Upper lobe of left lung (tissue), 6 donors: ENCODE measurements at places on chromosomes 5 and 9. TPM values are rescaled to one million over a fixed set of nuclear protein-coding genes. Genes with fewer than 3 reads are reported as not detected.

DNA sequence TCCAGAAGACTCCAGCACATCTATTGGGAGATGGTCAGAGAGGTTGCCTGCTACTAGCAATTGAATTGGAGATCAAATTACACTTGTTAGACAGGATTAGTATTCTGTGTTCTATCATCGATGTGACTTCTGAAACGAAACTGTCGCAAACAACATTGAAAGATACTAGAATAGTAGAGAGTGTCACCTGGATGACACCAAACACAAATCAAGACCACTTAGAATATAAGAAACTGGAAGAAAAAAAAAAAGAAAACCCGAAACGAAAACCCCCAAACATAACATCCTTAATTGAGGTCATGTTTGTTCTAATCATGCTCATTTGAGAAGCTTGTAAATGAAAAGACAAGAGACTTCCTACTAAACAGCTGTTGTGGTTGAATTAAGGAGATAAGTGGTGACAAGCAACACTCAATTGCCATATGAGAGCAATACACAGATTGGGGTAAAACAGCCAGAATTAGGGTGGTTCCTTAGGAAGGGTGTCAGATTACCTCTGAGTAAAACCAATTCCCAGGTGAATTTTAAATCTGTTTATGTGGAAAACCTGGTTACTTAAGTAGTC lies 97.6 kb downstream of the BASP1 start:
- DNase-seq, result no peak

GRCh38 chr5:68369457-68370125 lies 154.0 kb downstream of the PIK3R1 start:
- DNase-seq, result no peak

DNA sequence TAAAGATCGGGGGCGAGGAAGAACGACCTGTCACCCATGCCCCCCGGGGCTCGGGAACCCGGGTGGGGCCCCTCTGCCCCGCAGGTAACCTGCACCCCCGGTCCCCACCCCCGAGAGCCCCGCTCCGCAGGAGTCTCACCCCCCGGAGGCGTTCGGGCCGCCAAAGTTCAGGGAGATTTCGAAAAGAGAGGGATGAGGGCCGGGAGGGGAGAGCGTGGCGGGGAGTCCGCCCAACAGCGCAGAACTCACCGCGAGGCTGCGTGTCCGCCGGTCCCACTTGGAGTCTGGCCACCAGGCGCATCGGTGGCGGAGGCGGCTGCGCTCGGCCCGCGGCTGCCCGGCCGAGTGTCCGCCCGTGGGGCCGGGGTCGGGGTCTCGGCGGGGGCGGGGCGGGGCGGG lies at the start of gene PHF19:
TSS of gene PHF19 (minus strand) at position 347 of the 399 bp plus-strand sequence. CDS start 2,447 bp downstream, outside the sequence.
- no peak for DNase-seq

DNA sequence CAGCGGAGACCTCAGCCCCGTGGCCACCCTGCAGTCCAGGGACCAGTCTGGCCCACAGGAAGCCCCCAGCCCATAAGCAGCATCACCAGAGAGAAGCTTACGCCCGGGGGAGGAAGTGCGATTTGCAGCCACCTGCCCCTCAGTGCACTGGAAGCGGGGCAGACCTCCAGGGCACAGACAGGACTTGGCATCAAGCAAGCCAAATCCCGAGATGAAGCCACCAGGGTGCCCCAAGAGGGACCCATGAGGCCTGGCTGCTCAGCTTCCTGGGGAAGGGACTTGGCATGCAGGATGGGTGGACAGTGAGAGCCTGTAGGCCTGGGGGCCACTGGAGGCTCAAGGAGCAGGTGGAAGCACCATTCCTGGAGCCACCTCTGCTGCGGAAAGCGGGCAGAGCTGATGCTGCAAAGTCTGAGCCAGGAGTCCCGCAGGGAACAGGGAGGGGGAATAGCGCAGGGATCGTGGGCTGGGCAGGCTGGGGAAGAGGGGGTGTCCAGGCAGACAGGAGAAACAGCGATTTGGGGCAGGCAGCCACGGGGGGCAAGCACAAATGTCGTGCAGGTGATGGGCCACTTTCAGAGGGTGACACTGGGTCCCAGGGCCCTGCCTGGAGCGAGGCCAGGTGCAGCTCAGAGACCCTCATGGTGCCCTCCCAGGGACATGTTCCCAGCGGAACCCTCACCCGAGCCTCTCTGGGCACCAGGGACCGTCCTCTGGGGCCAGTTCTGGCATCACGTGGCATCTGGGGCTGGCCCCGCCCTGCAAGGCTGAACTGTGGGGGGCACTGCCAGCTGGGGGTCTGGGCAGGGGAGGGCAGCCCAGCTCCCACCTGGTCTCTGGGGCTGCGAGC lies 3.2 kb downstream of the LRRC26 start:
- DNase-seq, result no peak

Gene SMIM15
- total RNA-seq, result 44.2 TPM

- no peak for DNase-seq
Measured at GRCh38 chr9:133822430-133823065, 84.4 kb upstream of the SARDH start.

- no peak for DNase-seq
Measured at GRCh38 chr5:55551358-55551757, 16.6 kb upstream of the PLPP1 start.

DNA sequence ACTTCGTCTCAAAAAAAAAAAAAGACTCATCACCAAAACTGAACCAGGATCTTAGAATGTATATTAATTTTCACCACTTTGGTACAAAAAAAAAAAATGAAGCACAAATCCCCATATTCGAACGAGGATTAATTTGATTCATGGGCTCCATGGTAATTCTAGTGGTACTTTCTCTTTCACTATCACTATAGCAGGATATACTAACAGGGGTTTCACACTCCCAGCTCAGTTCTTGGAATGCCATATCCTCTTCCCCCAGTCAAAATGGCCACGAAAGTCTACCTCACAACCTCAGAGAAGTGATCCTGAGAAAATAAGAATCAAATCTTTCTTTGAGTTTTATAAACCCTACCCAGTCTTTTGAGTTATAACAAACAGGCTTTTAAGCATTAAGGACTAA lies 235.7 kb downstream of the FBXL17 start:
- no peak for DNase-seq

Gene INSL4
- not detected for total RNA-seq

GRCh38 chr9:137656416-137656815 lies 37.6 kb downstream of the EHMT1 start:
- DNase-seq, result no peak

DNA sequence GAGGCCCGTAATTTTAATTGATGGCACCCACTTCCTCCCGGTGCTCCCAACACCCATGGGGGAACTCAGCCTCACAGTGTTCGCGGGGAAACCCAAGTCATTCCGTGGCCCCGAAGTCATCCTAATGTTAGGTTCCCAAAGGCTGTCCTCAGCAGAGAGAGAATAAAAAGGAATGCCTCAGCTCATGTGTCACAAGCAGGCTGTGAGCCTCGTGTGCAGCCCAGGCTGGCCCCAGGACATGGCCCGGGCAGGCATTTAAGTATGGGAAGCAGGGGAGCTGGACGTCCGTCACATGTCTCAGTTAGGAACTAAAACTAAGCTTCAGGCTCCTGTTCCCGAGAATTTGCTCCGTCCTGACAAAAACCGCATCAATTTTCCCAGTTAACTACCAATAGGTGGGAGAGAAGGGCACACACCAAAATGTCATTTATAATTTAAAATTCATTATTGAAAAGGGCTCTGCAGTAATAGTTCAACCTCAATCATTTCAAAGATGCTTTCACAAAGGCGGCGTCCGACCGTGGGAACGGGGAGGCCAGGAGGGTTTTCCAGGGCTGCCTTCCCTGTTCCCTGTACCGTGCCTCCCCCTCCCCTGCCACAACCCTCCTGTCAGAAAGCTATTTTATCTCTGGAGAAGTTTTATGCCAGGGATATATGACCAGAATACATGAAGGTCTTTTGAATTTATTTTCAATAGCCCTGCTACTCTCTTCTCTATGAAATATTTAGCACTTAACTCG lies 137.3 kb downstream of the FSTL4 start:
- no peak for DNase-seq

- no peak for DNase-seq
Measured at GRCh38 chr5:125600559-125600958, 822.6 kb upstream of the GRAMD2B start.

Gene TEX48
- not detected for total RNA-seq

Gene KCTD16
- total RNA-seq, result 0.39 TPM

DNA sequence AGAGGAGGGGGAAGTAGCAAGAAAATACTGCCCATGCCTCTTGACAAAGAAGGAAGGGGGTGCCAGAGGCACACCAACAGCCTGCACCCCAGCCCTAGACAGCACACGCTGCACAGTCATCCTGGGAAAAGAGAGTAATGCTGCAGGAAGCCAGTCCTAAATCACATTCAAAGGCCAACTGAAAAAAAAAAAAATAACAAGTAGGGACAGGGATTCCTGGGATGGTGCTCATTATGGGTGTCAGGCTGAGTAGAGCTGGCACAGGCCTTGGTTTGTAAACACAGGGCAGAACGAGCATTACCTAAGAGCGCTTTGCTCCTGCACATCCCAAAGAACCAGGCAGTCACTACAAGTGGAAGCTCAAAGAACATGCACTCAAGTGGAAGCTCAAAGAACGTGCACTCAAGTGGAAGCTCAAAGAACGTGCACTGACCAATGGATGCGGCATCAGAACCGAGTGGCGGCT lies 7.8 kb downstream of the RAPGEF1 start:
- DNase-seq, result no peak

GRCh38 chr5:180908998-180909731 lies 10.2 kb downstream of the BTNL8 start:
- DNase-seq, result no peak

Gene IFNK
- not detected for total RNA-seq

Gene NRG2
- total RNA-seq, result 4.2 TPM

Gene TERT
- not detected for total RNA-seq

DNA sequence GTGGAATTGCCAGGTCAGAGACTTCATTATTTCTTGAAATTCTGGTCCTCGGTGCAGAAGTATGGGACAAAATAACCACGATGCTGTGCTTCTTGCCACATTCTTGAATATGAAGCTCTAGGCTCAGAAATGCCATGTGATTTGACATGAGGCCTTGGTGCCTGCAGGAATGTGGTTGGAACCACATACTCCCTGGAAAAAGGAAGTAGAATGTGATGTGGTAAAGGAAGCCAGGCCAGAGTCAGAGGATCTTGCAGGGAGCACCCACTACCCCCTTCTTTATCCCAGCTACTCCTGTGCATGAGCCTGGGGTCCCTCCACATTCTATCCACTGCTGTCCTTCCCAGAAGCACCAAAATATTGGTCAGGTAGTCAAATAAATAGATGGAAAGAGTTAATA lies 80.9 kb downstream of the FOXD1 start:
- DNase-seq, result no peak

GRCh38 chr5:141533897-141534296 lies 45.0 kb downstream of the PCDHGC5 start:
- DNase-seq, result no peak

DNA sequence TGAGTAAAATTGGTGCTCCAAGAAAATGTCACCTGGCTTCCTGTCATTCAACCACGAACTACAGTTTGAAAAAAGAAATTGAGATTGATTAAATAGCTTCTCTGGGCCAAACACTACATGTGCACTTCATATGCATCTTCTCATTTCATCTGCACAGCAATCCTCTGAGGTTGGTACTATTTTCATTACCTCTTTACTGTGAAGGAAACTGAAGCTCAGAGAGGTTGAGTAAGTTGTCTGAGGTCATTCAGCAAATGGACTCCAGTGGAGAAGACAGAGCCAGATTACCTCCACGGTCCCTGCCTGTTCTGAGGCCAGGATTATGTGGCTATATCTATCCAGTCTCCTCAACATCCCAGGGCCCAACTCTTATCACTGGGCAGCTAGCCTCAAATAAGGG lies 46.5 kb downstream of the SLC6A7 start:
- no peak for DNase-seq

- DNase-seq, result no peak
Measured at GRCh38 chr5:14687023-14687665, 22.6 kb downstream of the OTULIN start.

Gene HRH2
- total RNA-seq, result 14.7 TPM

Gene SPATA31D4
- not detected for total RNA-seq

DNA sequence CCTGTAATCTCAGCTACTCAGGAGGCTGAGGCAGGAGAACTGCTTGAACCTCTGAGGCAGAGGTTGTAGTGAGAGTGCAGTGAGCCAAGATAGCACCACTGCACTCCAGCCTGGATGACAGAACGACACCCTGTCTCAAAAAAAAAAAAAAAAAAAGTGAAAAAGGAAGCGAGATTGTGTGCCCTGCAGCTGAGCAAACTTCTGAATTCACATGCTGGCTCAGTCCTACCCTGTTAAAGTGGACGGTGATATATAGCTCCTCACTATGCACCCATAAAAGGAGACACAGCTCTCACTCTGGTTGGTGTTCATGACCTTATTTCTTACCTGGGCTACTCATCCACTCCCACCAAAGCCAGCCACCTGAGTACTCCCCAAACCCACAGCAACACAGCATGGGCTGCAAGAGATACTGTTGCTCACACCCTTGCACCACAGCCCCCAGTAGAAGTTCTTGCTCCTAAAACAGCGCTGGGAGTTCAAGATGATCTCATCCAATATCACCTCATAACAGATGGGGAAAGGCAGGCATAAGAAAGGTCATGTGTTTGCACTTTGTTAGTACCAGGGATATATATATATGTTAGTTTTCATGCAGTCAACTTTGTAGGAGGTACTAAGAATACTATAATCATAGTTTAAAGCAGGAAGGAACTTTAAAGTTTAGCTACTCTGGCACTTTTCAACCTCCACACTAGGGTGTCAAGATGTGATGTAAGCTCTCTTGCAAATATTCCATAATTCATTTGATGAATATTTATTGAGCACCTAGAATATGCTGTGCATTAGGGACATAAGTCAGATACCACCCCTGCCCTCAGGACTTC lies 4.0 kb downstream of the TTLL11 start:
- DNase-seq, result no peak

Gene CLIC3
- total RNA-seq, result 112 TPM

DNA sequence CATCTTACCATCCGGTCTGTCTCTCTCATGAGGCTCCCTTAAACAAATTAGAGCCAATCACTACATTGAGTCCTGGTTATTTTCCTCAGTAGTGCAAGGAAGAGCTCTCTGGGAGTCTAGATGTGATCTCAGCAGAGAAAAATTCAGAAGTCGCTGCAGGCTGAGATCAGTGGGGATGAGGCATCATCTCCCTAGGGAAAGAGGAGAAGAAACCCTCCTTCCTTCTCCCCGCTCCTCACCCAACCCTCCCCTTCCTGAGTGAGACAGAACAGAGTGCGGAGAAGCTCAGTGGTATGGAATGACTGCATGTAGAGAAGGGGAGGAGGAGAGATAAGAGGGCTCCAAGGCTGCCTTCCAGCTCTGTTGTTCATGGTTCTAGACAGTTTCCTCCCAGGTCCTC lies 80.5 kb downstream of the PAPPA start:
- DNase-seq, result no peak
